Ovary (tissue), 10 donors: ENCODE measurements at places on chromosomes 2 and 18. TPM values are rescaled to one million over a fixed set of nuclear protein-coding genes. Genes with fewer than 3 reads are reported as not detected.

Gene NEU2
- not detected for total RNA-seq

DNA sequence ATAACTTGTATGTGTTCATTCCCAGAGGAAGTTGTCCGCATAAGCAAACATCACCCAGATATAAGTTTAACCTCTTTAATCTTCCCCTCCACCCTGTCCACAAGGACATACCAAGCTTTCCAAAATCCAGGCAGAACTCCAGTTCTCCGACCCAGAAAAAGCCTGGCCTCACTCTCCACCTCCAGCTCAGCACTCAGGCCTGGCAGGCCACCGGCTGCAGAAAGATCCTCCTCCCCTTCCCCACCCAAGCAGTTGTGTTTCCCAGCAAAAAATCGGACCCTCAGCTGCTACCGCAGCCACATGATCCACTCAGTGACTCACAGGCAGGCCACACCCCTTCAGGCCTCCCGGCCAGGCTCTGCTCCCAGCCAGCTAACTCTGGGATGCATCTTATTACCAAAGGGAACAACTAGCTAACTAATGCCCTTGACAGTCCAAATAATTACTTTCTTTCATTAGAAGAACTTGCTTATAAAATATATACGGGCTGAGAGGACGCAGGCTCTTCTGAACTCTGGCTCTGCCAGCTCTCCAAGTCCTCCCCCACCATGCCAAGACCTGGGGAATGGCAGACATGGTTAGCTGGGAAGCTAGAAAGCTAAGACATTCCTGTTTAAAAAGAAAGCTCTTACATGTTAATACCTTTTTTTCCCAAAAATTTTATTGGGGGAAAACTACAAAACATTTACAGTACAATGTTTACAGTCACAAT is 4.5 kb downstream of the ZFP36L2 start:
- peak; percentile 92 for DNase-seq

DNA sequence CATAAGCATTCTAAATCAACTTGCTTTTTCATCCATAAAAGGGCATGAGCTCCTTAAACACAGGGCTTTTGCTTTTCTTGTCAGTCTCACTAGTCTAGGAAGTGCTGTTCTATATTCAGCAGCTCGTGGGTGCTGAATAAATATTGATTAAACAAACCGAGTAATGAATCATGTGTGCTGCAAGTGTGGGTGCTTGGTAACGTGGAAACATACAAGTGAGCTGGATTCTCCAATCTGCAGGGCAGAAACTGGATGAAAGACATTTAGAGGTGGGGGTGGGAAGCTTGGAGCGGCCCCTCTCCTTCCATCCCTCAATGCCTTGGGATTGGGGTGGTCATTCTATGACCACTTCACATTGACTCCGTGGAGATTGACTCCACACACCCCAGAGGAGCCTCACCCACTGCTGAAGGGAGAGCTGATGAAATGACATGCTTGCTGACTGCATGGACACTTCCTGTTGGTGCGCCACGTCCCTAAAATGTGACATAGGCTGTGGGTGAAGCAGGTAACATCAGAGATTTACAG is 114.6 kb downstream of the DOCK10 start:
- no peak for DNase-seq

GRCh38 chr2:230723363-230723762 is 10.7 kb downstream of the CAB39 start:
- DNase-seq = no peak

GRCh38 chr2:86366651-86367498 is 29.4 kb upstream of the REEP1 start:
- DNase-seq = no peak

DNA sequence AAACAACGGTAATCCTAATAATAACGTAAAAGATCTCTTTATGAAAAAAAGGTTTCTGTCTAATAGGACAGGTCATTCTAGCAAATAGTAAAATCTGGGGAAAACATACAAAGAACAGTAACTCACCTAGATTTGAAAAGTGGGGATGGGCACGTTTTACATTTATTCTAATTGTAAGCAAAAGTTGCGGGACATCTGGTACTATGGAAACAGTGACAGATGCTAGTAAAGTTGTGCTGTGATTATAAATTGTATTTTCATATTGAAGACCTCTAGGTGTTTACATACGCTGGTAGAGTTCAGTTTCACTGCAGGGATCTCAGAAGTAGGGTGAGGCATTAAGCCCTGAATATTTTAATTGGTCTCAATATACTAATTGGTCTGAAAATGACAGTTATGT is 422.5 kb downstream of the DPP10 start:
- no peak for DNase-seq
